ENCODE measurements at places on chromosomes 16 and 17. TPM values are rescaled to one million over a fixed set of nuclear protein-coding genes. Genes with fewer than 3 reads are reported as not detected.

CRHR1 gene
- not detected for total RNA-seq

VKORC1 gene
- total RNA-seq: 84.7 TPM

CDH5 gene
- 41.3 TPM for total RNA-seq

EMC8 gene
- total RNA-seq: 20.9 TPM

RSKR gene
- total RNA-seq: 10.2 TPM

ZNF267 gene
- 18.3 TPM for total RNA-seq

DCXR gene
- 102 TPM for total RNA-seq

- DNase-seq: no peak
Observed at GRCh38 chr16:56800355-56800754, 64.7 kb upstream of the SLC12A3 start.

DNA sequence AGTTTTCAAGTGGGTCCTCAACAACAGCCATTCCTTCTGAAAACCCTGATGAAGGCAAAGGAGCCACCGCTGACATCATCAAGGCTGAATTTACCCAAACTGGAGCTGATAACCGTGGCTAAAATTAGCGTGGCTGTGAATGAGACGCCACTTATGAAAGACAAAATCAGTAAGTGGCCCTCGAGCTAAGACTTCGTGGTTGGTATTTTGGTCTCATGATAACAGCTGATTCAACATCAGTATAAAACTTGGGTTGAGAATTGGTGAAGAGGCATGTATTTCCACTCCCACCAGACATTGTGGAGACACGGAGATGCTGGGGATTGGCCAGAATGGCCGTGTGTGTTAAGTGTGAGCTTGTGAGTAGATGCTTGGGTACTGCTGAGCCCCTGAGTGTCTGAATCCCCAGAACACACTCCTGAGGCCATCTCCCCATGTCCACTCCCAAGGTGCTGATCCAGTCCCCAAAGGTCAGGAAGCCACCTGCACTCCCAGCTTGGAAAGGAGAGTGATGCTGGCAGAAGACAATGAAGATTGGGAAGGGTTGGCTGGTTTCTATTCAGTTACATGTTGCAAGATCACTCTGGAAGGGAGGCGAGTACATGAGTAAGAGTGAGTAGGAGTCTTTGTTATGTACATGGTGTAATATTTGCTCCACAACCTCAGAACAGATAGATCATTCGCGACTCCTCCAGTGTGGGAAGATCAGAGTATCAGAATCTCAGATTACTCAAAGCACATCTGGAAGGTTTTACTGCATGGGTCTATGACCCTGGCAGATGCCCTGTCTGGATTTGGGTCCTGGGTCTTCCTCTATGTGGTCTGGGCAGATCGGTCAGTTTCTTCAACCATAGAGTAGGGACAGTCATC is 207.7 kb downstream of the HS3ST3A1 start:
- no peak for DNase-seq

- DNase-seq: no peak
Observed at GRCh38 chr16:86042996-86043725, 144.2 kb downstream of the IRF8 start.

DNA sequence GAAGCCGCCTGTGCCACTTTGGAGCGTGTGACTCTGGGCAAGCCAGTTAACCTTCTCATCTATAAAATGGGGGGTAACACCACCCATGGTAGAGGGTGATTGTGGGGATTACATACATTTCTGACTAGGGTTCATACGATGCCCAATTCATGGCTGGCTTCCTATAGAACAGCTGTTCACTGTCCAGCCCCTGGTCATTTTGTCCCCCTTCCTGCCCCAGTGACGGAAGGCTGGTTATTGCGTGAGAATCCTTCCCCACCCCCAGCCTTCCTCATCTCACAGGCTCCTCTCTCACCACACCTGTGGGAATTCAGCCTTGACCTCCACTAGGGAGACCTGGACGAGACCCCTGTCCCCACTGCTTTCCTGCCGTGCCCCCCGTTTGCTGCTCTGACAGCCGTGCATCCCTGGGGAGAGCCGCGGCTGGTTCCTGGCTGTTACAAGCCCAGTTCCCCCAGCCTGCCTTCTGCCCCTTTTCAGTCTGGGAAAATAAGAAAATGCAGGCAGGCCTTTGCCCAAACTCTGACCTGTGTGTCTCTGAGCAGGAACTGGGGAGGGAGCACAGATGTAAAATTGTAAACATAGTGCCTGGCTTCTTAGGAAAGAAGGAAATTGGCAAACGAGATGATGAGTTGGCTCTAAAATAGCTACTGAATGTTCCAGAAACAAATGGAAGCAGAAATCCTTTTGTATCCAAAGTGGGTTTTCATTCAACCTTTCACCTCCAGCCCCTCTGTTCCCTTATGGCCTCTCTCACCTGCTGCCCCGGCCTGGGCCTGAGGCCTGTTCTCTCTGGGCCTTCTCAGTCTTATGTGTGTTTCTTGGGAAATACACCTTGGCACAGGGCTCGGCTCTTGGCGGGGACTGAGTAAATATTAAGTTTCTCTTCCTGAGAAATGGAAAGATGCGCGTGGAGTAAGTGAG is 67.3 kb downstream of the OR1D5 start:
- no peak for DNase-seq

DNA sequence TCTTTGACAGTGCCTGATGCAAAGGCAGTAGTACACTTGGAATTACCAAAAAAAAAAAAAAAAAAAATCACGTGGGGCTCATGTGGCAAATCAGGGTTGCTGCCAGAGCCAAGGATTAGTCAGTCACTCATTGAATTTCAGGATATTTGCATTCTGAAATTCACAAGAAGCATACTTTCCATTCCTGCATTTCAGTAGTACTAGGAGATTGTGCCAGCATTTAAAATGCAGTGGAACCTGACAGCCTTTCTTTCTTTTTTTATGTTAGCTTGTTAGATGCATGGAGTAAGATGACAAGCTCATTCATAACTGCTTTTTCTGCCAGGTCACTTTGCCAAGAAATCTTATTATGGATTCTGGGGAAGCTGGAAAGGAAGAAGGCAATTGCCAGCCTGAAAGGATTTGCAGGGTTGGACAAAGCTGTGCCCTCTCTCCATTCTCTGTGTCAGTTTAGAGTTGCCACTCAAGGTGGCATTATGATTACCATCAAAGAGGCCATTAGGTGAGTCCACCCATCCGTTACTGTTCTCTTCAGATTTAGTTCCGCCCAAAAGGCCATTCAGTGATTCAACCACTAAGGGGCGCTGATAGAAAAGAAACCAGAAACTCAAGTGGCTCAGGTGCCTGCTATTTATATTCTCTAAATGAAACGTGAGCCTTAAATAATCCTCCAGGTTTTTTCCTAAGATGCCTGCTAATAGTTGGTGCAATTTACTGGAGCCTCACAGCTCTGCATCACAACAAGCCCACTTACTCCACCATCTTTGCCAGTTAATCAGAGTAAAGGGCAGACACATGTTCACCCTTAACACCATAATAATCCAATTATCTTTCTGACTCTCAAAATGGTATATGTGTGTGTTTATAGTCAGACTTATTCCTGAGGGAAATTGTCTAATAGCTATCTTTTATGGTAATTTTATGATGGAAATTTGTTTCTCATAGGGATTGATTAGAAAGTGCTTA is 59.0 kb downstream of the TANGO6 start:
- peak; percentile 89 for DNase-seq

DNA sequence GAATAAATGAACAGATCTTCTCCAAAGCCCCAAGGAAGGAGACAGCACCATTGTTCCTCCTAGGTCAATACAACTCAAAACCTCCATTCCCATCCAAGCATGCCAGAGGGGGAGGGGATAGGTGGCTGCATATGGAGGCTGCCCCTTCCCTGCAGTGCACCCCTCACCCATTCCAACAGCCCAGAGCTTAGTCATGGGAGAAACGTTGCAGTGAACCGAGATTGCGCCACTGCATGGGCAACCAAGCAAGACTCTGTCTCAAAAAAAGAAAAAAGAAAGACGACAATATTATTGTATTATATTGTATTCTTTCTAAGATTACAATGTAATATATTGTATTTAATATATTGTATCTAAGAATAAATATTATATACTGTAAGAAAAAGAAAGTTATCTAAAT is 36.4 kb upstream of the CD300E start:
- DNase-seq: no peak

GRCh38 chr16:85301231-85301630 is 189.0 kb upstream of the CIBAR2 start:
- no peak for DNase-seq

DNA sequence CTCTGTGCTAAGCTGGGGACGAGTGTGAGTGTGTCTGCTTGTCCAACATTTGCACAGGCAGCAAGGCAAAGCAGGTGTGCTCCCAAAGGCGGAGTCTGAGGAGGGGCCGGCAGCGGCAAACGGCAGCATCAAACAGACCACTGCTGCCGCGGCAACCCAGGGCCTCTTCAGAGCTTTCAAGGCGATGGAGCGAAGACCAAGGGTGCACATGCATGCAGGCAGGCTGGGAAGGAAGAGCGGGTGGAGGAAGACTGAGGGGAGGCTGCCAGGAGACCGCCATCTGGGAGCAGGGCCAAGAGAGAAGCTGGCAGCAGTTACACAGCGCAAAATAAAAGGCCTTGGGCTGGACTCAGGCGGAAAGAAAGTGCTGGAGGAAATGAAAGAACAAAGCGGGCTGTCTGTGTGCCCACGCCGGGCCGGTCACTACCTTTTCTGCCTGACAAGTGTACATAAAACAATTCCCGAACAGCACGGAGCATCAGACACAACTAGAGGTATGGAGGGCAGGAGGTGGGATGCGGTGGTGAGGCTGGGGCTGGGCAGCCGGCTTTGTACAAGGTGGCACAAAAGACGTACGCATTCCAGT is 8.5 kb downstream of the TIMM22 start:
- DNase-seq: peak; percentile 30

- DNase-seq: no peak
Observed at GRCh38 chr17:42276359-42276608, at the start of gene STAT5B. TSS of gene STAT5B (minus strand) at chr17:42276391. CDS start at chr17:42232127, 44,264 bp downstream.

DNA sequence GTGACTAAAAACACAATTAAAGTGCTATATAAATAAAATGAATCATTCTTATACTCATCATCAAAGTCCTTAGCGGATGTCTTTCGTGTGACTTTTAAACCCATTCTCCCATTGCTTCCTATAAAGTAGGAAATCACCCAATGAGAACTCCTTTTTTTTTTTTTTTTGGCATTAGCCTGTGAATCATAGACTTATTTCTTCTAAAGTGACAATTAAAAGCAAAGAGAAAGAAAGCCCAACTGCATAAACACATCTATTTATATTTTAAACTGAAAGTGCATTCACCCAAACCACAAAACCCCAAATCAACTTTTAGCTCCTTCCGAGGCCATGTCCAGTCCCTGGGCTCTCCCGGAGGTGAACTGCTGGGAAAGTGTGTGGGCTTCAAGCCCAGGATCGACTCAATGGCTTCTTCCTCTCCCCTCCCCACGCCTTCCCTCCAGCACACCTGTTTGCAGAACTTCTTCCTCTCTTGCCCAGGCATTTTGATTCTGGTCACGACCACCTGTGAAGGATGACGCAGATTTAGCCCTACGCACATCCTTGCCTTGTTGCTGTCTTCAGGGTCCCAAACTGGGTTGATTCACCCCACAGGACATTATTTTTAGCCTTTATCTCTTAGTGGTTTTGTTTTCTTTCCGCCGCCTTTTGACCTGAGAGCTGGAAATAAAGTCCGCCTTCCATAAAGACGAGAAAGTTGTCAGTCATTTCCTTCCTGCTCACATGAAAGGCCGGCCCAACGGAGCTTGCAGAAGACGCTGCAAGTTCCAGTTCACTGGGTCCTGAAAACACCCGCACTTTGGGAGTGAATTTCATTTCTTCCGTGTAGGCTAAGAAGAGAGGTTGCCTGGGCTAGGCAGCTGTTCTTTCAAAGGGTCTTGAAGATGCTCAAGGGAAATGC is 166.8 kb downstream of the MAP2K6 start:
- no peak for DNase-seq

DNA sequence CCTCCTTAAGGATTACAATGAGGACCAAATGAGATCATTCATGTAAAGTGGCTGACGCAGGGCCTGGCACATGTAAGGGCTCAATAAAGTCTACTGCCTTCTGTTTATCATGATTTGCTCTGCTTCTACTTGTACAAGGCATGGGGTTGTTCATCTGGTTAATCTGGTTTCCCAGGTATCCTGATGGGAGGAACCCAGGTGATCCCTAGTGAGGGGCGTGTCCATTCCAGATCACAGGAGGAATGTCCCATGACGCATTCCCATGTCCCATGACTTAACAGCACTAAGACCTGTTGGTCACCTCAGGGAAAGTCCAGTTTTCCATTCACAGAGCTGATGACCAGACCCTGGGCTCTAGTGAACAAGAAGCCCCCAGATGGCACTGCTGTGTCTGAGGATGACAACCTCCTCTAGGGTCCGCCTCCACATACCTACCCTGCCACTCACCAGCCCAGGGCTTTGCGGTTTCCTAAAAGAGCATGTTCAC is 11.5 kb upstream of the TPPP3 start:
- peak; percentile 55 for DNase-seq

DNA sequence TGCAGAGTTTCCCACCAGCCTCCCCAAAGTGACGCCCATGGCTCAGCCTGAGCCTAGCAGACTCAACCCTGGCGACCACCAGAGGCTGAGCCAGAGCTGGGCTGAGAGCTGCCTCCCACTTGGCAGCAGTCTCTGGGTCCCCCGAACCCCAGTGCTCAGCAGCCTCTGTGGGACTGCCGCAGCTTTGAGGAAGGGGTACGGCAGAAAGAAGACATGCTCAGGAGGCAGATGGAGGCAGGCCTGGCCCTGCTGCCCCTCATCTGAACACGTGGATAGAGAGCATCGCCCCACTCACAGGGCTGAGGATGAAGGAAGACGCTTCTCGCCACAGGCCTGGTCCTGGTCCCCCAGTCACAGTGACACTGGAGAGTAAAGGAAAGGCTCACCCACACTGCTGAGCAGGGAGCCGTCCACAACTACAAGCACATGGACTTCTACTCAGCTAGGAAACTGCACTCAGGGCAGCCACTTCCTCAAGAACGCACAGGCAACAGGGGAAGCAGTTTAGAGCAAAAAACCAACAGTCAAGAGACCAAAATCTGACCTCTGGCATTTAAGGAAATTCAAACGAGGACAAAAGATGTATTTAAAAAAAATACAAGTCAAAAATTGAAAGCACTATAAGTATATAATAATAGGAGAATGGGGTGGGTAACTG is 45.2 kb upstream of the GSG1L start:
- no peak for DNase-seq

GRCh38 chr17:28372945-28373274 is 1.4 kb downstream of the SARM1 start:
- DNase-seq: no peak

DNA sequence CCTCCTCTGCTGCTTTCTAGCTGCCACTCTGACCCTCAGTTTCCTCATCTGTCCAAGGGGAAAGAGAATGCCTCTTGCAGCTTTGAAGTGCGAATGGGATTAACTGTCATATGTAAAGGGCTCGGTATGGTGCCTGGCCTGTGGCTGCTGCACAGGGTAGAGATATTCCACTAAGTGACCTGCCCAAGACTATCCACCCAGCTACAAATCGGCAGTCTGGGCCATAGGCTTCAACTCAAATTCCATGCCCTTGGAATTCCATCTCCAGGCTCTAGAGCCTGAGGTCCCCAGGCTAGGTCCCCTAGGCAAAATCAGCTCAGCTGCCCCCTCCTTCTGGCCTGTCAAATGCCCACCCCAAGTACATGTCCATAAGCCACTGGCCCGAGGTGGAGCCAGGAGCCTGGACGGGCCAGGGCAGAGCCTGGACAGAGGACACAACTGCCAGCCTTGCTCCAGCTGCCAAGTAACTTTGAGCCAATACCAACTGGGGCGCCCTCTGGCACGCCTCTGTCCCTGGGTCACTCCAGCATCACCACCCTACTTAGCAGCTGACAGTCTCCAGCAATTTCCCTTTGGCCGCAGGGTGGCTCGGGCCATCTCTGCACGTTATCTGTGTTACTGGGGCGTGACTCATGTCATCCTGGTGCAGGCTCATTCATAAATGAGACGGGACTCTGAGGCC is 57.2 kb downstream of the SDK2 start:
- DNase-seq: peak; percentile 59

Measured in kidney (tissue), 22 donors.